ENCODE measurements at places on chromosomes 11 and 22. TPM values are rescaled to one million over a fixed set of nuclear protein-coding genes. Genes with fewer than 3 reads are reported as not detected.

Gene SOX6
- 13.6 TPM for total RNA-seq

Gene SMIM35
- total RNA-seq: not detected

Gene CASP12
- total RNA-seq: 5.3 TPM

Gene BID
- 12.7 TPM for total RNA-seq

Gene CLCF1
- 69.2 TPM for total RNA-seq

Gene SNX32
- not detected for total RNA-seq

Gene PGA5
- total RNA-seq: 5.9 TPM

Gene OR8D1
- not detected for total RNA-seq

Gene RASD2
- 3.6 TPM for total RNA-seq

Gene KCTD14
- 13.3 TPM for total RNA-seq

Gene SYT9
- 0.73 TPM for total RNA-seq

GRCh38 chr11:13669544-13670488, 1.3 kb downstream of the FAR1 start:
- no peak for DNase-seq

DNA sequence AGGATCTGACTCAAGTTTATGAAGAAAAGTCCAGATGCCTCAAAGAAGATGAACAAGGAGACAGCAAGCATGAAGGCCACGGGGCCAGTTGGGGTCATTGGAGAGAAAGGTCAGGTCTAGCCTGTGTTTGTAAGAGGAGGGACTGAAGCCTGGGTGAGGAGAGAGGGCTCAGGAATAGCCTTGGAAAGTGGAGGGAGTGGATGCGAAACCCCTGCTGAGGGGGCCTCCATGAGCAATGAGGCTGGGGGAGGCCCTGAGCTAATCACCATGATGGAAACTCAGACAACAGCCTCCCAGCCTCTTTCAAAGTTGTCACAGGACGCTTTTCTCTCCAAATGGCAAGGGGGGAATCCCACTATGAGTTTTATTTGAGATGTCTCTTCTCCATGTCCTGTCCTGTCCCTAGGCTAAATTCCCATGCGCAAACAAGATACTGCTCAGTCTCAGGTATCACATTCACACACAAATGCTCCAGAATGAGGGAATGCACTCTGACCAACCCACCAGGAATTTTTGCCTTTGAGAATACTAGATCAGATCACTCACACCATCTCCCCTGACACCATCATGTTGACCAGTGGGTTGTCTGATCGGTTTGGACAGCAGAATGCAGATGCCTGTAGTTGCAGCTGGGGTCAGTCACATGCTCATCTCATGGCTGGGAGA, 51.3 kb upstream of the TOP3B start:
- no peak for DNase-seq

- no peak for DNase-seq
Measured at GRCh38 chr22:44132724-44133123, 48.0 kb upstream of the PARVG start.

- peak; percentile 88 for DNase-seq
Measured at GRCh38 chr11:125214601-125215565, 50.3 kb downstream of the PKNOX2 start.

DNA sequence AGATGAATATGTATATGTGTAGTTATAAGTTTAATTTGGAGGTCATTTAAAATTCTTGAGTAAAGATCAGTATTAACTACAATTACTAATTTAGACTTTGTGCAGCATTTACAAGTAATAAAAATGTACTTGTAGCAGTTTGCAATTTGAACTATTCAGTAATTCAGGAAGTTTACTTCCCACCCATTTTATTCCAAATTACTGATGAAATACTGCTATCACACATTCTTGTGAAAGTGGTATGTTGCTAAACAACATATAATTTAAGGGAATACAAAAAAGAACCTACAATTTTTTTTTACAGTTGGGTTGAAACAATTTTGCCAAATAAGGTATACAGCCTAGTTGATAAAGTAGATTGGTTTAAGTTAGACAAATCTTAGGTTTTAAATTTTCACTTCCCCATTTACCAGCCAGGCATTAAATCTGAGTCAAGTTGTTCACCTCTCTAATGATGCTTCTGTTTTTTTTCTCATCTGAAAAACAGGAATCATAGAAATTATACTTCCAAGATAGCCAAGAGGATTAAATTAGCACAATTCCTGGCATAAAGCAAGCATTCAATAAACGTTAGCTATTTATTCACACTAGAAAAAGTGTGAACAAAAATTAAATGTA, 45.3 kb downstream of the ZBTB44 start:
- DNase-seq: no peak

DNA sequence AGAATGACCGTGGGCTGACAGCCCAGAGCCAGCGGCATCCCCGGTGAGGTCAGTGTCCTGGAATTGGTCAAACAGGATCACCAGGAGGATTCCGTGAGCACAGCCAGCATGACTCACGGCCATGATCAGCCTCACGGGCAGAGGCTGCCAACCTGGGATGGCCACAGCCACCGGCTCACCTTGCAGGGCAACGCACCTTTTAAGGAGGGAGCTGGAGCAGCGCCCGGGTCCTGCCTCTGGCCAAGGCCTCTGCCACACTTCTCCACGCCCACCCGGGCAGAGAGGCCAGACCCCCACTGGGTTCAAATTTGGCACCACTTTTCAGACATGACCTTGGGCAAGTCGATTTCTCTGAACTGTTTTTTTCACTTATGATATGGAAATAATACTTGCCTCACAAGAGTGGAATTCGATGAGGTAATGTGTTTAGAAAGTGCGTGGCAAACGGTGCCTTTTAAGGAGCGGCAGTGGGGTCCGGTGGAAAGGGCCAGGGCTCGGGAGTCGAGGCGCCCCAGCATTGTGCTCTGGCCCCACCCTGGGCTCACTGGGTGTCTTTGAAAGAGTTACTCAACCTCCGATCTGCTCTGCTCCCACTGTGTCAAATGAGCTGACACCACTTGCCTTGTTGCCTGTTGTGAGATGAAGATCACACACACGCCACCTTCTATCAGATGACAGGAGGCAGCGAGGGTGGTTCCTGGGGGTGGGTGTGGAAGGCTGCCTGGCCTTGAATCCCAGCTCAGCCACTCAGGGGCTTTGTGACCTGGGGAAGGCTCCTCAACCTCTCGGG, 16.0 kb downstream of the TXN2 start:
- DNase-seq: peak; percentile 89

DNA sequence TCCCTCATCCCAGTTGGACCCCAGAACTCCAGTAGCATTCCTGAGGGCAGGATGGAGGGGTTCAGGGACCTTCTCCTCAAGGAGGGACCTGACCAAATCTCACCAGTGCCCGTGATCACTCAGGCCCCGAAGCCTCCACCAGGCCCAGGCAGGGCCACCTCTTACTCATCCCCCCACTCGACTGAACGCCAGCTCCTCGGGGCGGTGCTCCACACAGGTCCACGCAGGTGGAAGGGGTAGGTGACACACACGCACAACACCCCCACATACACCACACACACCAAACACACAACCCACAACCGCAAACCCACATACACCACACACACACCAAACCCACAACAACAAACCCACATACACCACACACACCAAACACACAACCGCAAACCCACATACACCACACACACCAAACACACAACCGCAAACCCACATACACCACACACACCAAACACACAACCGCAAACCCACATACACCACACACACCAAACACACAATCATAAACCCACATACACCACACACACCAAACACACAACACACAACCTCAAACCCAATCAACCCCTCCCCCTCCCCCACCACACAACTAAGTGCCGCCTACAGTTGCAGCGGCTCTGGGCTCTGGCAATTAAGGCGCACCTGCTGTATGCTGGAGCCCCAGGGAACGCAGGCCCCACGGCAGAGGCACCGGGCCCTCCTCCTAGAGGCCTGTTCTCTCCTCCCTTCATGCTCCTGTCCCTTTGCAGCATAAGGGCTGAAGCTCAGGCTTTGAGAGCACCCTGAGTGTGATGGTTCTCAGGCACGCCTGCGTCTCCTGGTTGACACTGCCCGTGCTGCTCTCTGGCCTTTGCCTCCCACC, 1318.1 kb downstream of the TBC1D22A start:
- DNase-seq: no peak

- no peak for DNase-seq
Measured at GRCh38 chr11:74011360-74012073, 2.6 kb upstream of the UCP3 start.

- no peak for DNase-seq
Measured at GRCh38 chr11:92413757-92414513, 189.3 kb downstream of the FAT3 start.

- no peak for DNase-seq
Measured at GRCh38 chr11:110308071-110308470, 11.7 kb upstream of the RDX start.

- no peak for DNase-seq
Measured at GRCh38 chr11:129282634-129283033, 90.5 kb upstream of the ARHGAP32 start.

DNA sequence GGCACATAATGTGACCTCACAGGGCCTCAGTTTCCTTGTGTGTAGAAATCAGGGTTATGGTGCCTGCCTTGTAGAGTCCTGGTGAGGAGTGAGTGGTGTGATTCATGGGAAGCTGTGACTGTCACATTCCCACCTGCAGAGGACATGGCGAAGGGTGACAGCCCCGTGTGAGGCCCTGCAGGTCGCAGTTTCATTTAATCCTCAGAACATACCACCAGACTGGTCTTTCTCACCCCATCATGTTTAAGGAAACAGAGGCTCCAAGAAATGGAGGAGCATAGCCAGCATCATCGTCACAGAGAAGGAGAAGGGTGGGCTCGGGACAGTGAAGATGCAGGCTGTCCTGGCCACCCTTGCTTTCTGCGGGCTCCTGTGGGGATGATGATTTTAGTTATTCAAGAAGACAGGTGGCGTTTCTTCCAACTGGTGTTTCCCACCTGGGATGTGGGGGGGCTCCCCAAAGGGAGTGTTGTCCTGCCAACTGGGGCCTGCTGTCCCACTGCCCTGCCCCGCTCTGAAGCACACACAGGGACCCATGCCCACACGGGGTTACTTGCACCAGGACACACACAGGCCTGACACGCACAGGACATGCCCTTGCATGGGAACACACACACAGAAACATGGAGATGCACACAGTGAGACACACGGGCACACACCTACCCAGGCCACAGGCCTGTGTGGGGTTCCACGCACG, 100.2 kb downstream of the BCR start:
- DNase-seq: no peak

DNA sequence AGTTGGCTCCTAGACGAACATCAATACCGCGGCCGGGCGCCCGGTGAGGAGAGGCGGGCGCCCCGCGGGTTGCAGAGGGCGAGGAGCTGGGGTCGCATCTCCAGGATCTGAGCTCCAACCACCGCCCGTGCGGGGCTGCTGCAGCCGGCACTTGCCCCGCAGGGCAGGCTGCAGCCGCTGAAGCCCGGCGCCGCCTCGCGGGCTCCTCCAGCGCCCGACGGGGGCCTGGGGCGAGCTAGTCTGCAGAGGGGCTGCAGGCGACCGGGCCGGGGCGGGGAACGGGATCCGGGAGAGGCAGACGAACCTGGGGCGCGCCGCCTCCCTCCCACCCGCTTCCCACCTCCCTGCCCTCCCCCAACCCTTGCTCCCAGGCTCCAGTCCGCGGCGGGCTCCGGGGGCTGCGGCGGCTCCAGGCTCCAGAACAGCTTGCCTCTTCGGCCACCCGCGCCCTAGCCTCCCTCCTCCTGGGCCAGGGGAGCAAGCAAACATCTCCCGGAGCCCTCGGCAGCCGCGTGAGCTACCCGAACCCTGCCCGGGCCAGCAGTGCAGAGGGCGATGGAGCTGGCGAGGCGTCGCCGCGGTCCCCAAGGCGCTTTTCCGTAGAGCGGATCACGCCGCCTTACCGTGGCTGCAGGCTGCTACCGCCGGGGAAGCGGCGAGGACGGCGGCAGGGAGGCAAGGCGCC, 802 bp downstream of the TENM4 start:
- no peak for DNase-seq

DNA sequence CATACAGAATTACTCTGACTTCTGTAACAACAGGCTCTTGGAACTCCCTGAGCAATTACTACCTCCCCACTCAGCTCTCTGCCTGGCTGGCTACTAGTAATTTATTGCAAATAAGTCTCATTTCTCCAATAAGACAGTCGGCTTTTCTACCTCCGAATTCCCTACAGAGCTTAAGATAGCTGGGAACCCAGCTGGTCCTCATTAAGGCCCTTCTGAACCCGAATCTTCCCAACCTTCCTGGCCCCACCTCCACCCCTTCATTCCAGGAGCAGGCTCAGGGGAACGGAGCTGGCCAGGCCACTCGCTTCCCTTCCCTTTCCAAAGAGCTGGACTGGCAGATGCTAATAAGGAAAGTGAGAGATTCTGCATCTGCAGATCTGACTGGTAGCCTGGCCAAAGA, 21.6 kb downstream of the TMPRSS5 start:
- DNase-seq: no peak

DNA sequence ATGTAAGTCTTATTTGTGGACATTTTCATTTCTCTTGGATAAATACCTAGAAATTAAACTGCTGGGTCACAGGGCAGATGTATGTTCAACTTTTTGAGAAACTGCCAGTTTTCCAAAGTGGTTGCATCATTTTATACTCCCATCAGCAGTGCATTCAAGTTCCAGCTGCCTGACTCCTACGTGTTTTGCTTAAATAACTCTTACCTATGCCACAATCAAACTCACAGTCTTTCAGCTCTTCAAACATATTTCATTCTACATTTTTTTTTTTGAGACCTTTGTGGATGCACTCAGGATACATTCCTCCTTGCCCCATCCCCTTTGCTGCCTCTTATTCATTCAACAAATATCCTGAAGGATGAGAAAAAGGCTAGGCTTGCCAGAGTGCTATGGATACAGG, 9.2 kb downstream of the TCF20 start:
- peak; percentile 43 for DNase-seq

DNA sequence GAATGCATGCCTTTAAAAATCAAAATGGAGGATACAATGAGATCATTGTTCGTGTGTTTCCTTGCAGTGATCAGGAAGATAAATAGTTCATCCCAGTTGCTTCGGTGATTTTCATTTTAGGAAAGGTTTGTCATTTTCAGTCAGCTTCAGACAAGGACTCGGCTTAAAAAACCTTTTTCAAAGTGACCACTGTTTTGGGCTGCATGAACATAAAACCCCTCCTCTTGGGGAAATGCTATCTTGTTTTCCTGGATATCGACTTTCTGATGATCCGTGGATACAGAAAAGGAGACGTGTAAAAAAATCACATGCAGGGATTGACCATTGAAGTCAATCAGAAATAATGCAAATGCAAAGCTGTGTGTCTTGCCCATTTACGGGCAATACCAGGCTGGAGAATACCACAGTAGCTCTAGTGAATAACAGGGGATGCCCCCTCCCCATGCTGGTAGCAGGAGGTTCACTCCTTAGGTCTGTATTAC, 146.8 kb downstream of the MAML2 start:
- no peak for DNase-seq

DNA sequence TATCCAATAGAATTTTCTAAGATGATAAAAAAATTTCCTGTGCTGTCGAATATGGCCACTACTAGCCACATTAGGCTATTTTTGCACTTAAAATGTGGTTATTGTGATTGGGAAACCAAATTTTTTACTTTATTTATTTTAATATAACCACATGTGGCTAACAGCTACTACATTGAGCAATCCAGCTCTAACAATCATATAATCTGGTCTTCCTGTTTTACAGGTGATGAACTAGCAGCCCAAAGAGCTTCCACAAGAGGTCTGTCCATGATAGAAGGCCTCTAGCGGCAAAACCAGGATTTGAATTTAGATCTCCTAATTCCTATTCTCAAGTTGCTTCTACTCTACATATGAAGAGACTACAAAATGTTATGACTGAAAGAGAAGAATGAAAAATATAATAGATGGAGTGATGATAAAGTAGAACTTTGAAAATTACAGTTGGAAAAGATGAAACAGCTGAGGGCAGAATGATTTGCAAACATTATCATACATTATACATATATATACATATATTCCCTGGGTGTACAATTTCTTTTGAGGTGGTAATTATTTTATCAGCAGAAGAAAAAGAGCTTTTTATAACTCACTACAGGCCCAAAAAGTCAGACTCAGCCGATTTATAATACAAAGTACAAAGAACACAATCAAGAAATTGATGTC, 363.5 kb upstream of the PITPNB start:
- DNase-seq: no peak
